Stomach (tissue), 19 donors: ENCODE measurements at places on chromosomes 11 and 22. TPM values are rescaled to one million over a fixed set of nuclear protein-coding genes. Genes with fewer than 3 reads are reported as not detected.

GRCh38 chr11:111592491-111592890 lies 9.8 kb upstream of the SIK2 start:
- DNase-seq, result no peak

Gene GPHA2
- not detected for total RNA-seq

Gene C22orf31
- not detected for total RNA-seq

DNA sequence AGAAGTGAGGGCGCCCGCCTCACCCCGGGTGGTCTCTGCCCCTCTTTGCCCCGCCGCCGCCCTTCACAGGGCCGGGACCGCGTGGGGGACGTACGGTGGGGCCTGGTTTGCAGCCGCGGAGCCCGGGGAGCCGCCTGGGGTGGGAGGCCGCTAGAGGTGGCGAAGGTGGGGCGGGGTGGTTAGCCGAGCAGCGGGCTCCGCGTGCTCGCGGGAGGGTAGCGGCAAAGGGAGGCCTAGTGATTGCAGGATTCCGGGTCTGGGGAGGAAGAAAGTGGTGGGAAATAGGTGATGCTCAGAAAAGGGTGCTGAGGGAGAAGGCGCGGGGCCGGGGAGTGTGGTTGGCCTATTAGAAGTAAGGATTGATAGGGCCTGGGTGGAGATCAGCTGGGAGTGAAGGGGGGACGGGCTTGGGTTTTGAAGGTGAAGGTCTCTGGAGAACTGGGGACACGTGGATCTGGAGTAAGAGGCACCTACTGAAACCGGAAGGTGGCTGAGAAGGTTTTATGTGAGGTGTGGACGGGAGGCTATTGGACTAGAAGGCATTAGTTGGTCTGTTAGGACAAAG lies 571 bp downstream of the FAR1 start:
- DNase-seq, result peak; percentile 41

GRCh38 chr11:93740730-93741093 lies 583 bp downstream of the TAF1D start:
- DNase-seq, result peak; percentile 85

GRCh38 chr11:124801636-124802312 lies 1.6 kb upstream of the MSANTD2 start:
- DNase-seq, result no peak

Gene PARVB
- total RNA-seq, result 19.6 TPM

GRCh38 chr11:121575250-121575962 lies 122.6 kb upstream of the SORL1-AS1 start:
- peak; percentile 32 for DNase-seq

Gene TTLL8
- total RNA-seq, result not detected

- DNase-seq, result no peak
Measured at GRCh38 chr11:47485107-47485506, 36.2 kb upstream of the RAPSN start.

Gene LMO2
- total RNA-seq, result 54.7 TPM

- no peak for DNase-seq
Measured at GRCh38 chr11:2702771-2703362, 3.1 kb upstream of the KCNQ1OT1 start.

DNA sequence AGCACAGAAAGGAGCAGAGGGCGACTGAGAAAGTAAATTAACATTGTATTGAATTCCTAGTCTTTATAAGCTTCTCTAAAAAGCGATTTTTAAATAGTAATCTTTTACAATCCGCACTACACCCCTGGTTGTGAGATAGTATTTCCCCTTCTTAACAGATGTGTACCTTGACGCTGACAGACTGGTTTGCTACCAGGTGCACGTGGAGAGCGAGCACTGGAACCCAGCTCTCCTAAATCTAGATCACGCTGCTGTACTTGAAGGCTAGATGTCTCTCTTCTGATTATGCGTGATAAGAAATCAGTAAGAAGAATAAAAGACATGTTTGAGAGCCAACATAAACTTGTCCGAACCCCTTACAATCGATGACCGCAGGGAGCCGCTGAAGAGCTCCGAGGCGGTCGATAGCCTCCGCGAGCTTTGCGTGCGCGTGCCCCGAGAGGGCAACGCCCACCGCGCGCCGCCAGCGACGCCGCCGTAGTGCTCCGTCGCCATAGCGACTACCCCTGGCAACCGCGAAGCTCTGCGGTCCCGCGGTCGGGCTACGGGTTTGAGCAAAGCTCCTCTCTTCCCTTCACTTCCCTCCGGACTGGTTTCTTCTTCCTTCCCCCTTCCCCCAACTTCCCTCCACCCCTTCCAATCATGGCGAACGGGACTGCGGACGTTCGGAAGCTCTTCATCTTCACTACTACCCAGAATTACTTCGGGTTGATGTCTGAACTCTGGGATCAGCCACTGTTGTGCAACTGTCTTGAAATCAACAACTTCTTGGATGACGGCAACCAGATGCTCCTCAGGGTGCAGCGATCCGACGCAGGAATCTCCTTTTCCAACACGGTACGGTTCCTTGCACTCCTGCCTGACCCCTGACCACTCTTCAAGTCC lies at the start of gene DYNC2H1:
Gene DYNC2H1 (plus strand): TSS at position 494 of the 885 bp plus-strand sequence. CDS start 149 bp downstream, at position 643.
- DNase-seq, result peak; percentile 98

DNA sequence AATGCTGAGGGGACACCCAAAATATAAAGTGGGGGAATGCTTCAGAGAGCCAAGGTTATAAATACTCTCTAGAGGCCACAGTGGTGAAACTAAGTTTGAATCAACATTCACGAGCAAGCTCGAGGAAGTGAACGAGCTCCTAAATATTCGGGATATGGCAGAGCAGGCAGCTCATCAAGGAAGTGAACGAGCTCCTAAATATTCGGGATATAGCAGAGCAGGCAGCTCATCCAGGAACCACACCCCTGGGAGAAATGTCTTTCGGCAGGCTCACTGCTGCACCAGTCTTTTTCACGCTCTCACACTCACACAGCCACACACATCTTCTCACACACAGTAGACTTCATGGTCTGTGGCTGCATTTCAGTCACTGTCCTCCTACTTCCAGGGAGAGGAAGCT lies 787.5 kb downstream of the OPCML start:
- no peak for DNase-seq

Gene FOLR3
- not detected for total RNA-seq

- peak; percentile 89 for DNase-seq
Measured at GRCh38 chr11:66045177-66045639, 3.8 kb downstream of the GAL3ST3 start.

DNA sequence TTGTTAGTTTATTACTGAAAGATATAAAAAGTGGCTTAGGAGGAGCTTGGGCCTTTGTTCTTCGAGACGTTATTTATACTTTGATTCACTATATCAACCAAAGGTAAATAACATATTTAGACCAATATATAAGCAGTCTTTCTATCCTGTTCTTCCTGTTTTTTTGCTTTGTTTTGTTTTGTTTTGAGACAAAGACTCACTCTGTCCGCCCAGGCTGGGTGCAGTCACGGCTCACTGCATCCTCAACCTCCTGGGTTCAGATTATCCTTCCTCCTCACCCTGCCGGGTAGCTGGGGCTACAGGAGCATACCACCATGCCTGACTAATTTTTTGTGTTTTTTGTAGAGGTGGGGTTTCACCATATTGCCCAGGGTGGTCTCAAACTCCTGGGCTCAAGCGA lies 66.8 kb downstream of the ATM start:
- DNase-seq, result no peak

Gene CRYBA4
- total RNA-seq, result not detected

- DNase-seq, result no peak
Measured at GRCh38 chr11:133541021-133541719, 8.9 kb upstream of the OPCML start.

- peak; percentile 72 for DNase-seq
Measured at GRCh38 chr22:35660291-35661127, 12.3 kb downstream of the APOL6 start.

Gene USP28
- total RNA-seq, result 0.87 TPM

GRCh38 chr22:21032868-21033688 lies 717 bp upstream of the SLC7A4 start:
- DNase-seq, result no peak

GRCh38 chr11:955154-956063 lies 29.7 kb downstream of the AP2A2 start:
- no peak for DNase-seq
